ENCODE measurements at places on chromosomes 7 and 10.
A peak's percentile ranks its signal among the peaks of the same experiment; 100 is the strongest.

- H3K4me3 ChIP-seq = no peak overlapping the region
- peaks cover 25% of the 10 kb centered on the region for H3K36me3 ChIP-seq
- no peak overlapping the region for H3K27ac ChIP-seq
- no peaks in the 10 kb centered on the region for H3K4me1 ChIP-seq
- DNase-seq = no peak
- no peaks in the 10 kb centered on the region for H3K27me3 ChIP-seq
These were observed 14.8 kb upstream of the PRKAR1B start for GRCh38 chr7:741850-742249.

DNA sequence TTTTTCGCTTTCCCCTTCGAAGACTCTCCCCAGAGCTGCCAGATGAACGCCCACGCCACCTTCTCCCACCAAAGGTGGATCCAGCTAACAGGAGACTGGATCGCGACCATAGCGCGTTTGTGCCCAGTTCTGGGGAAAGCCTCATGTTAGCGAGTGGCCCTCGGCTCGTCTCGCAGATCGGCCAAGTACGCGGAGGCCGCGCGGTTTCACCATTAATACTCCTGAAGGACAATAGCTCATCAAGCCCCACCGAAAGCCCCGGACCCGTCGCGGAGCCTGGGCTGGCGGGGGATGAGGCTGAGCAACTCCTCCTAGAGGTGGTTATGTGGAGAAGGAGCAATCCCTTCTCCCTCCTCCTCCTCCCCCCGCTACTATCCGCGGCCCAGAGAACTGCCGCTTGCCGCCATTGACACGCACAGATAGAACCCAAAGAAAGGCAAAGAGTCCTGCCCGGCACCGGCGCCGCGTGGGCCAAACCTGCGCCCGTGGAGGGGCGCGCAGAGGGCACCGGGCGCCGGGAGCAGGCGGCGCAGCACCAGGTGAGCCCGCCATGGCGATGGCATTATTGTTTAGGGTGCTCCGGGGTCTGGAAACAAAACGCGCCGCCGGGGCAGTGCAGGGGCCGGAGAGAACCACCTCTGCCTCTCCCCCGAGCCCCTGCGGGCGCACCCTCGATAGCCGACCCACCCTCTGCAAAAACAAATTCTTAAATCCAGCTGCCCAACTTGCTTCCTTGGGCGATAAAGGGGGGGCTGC lies at the start of gene MACROH2A2:
TSS of gene MACROH2A2 (plus strand) at position 385 of the 756 bp plus-strand sequence. CDS start 22,813 bp downstream, outside the sequence.
- H3K27ac ChIP-seq = no peak within 1 kb of the TSS
- DNase-seq = no peak
- peaks cover 10% of the 10 kb centered on the region for H3K4me1 ChIP-seq
- H3K27me3 ChIP-seq = peaks cover 23% of the 10 kb centered on the region

DNA sequence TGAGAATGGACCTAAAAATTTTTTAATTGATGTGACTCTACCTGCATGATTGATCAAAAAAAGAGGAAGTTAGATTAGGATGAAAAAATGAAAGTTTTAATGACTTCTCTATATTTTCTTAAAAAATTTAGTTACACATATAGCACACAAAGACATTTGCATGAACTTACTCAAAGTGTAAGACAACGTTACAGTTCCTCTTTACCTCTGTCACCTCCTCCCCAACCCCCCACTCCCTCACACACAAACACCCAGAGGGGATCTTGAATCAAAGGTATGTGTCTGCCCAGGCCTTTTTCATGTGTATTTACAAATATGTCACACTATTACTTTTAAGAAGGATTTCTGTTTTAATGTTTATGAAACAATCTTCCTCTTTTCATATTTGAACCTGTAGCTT lies 20.6 kb upstream of the CDCA7L start:
- no peaks in the 10 kb centered on the region for H3K27me3 ChIP-seq
- H3K36me3 ChIP-seq = no peaks in the 10 kb centered on the region
- peaks cover 11% of the 10 kb centered on the region for H3K4me1 ChIP-seq
- no peak overlapping the region for H3K4me3 ChIP-seq

DNA sequence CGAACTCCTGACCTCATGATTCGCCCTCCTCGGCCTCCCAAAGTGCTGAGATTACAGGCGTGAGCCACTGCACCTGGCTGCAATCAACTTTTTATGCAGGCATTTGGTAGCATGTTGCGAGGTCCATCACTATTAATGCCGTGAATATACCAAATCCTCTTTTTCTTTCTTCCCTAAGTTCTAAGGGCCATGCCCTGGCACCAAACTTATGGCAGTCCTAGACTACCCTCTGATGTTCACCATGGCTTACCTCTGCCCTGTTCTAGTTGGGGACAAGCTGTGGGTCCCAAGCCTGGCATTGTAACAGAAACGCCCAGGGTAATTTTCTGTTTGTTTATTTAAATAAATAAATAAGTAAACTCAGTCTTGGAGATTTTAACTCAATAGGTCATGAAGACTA lies 13.3 kb downstream of the PRSS2 start:
- DNase-seq = no peak
- H3K4me1 ChIP-seq = peaks cover 13% of the 10 kb centered on the region

- no peaks in the 10 kb centered on the region for H3K4me1 ChIP-seq
- no peak for DNase-seq
- H3K27me3 ChIP-seq = no peaks in the 10 kb centered on the region
- no peaks in the 10 kb centered on the region for H3K36me3 ChIP-seq
These were observed 122.8 kb upstream of the CTTNBP2 start for GRCh38 chr7:117995850-117996650.

- no peak for DNase-seq
- no peaks in the 10 kb centered on the region for H3K36me3 ChIP-seq
- H3K4me3 ChIP-seq = no peak overlapping the region
- H3K27ac ChIP-seq = no peak overlapping the region
These were observed 560.6 kb downstream of the GATA3 start for GRCh38 chr10:8615118-8615517.

DNA sequence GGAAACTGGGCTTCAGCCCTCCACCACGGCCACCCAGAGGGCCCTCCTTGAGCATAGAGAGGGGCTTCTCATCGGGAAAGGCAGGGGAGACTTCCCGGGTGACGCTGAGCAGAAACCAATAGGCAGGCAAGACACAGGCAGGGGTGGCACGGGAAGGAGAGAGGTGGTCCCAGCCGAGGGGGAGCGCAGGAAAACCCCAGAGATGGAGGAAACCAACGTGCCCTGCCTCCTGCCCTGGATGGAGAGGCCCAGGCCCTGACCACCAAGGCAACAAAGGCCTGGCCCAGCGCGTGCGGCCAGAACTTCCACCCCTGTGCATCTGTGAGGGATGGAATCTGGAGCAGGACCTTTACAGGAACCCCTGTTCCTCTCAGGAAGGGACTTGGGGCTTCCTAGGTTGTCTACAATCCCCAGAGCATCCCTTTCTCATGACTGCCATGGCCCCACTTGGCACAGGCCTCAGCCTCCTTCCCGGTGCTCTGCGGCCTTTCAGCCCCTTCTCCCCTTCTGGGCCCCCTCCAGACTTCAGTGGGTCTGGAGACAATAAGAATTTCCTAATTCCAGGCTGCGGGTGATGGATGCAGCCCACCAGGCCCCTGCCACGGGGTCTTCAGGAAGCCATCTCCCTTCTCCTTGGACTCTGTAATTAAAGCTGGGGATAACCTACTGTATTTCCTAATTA lies 137.0 kb upstream of the RET start:
- H3K36me3 ChIP-seq = no peaks in the 10 kb centered on the region
- no peak overlapping the region for H3K4me3 ChIP-seq
- H3K27ac ChIP-seq = no peak overlapping the region
- H3K27me3 ChIP-seq = peaks cover 4% of the 10 kb centered on the region

DNA sequence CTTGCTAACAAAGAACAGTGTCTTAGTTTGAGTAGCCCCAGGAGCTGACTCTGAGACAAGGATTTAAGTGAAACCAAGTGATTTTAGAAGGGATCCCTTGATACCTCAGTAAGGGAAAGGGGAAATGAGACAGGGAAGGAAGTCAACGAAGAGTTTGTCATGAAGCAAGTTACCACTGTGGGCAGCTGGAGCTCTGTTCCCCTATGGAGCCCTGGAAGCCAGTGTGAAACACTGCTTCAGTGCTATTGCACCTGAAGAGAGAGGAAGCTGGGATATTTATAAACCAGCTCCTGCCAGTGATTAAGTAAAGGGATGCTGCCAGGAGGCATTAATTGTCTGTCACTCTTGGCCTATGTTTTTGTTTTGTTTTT lies 58.9 kb upstream of the WAPL start:
- no peaks in the 10 kb centered on the region for H3K36me3 ChIP-seq
- no peaks in the 10 kb centered on the region for H3K27me3 ChIP-seq
- peaks cover 6% of the 10 kb centered on the region for H3K4me1 ChIP-seq
- H3K27ac ChIP-seq = no peak overlapping the region

DNA sequence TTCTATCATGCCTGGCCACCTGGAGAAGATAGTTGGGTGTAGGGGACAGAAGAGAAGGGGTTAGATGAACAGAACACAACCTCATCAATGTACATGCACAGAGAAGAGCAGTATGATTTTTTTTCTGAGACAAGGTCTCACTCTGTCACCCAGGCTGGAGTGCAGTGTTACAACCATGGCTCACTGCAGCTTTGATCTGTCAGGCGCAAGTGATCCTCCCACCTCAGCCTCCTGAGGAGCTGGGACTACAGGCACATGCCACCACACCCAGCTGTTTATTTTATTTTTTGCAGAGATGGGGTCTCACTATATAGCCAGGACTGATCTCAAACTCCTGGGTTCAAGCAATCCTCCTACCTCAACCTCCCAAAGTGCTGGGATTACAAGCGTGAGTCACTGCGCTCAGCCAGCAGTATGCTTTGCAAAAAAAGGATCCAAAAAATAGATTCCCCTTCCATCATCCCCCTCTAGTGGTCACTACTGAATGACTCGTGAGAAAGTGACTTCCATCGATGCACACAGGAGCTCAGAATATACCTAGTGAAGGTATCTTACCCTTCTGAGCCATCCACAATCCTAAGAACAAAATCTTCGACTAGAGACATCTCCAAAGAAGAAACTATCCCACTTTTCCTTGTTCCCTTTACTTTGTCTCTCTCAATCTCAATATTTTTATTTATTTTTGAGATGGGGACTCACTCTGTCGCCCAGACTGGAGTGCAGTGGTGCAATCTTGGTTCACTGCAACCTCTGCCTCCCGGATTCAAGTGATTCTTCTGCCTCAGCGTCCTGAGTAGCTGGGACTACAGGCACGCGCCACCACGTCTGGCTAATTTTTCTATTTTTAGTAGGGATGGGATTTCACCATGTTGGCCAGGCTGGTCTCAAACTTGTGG lies 21.0 kb downstream of the ZCWPW1 start:
- H3K27me3 ChIP-seq = no peaks in the 10 kb centered on the region
- no peak overlapping the region for H3K27ac ChIP-seq
- peak; percentile 49 for DNase-seq
- H3K4me1 ChIP-seq = peaks cover 5% of the 10 kb centered on the region

All from CD4-positive, alpha-beta T cell (primary cell).